Dorsolateral prefrontal cortex (tissue), 122 donors: ENCODE measurements at places on chromosomes 7 and 10. TPM values are rescaled to one million over a fixed set of nuclear protein-coding genes. Genes with fewer than 3 reads are reported as not detected.

DNA sequence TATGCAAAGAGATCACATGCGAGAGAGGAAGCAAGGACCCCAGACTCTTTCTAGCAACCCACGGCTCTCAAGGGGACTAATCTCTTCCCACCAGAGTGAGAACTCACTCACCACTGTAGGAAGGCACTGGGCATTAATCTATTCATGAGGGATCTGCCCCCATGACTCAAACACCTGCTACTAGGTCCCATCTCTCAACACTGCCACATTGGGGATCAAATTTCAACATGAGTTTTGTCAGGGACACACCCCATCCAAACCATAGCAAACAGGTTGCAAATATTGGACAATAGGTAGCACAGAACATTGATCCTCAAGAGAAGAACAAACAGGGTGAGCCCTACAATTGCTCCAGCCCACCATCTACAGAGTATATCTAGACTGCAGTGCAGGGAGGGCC lies 740.6 kb downstream of the LRMDA start:
- no peak for DNase-seq

DNA sequence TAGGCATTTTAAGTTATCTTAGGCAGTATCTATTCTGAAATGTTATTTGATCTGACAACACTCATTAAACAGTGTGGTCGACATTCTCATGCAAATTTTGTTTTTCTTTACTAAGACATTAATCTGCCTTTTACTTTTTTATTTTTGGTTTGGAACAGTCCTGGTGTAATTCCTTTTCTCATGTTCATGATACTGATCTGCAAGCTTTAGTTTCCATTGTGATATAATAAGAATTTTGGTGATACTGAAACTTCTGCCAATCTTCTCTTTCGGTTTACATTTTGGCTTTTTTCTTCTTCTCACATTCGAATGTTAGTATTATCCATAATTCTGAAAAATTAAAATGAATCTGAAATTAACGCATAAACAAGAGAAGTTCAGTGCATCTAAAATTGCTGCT lies 281.9 kb upstream of the MTPN start:
- DNase-seq: no peak

DNA sequence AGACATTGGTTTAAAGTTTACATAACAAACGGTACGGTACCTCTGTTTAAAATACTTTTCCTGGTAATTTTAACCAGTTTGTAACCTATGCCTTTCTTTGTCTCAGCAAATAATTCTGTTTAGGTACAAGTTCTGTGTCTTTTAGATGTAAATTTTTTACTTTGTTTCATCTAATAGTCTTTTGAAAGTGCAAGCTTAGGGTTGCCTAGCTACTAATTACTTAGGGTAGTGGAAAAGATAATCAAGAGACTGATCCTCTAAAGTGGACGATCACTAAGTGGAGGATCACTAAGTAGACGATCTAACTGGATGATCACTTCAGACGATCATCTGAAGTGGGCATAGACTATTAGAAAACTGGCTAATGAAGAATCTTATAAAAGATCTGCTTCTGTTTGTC lies 16.1 kb upstream of the FKBP9 start:
- no peak for DNase-seq

- DNase-seq: no peak
Measured at GRCh38 chr10:81784111-81784597, 90.8 kb upstream of the NRG3 start.

DNA sequence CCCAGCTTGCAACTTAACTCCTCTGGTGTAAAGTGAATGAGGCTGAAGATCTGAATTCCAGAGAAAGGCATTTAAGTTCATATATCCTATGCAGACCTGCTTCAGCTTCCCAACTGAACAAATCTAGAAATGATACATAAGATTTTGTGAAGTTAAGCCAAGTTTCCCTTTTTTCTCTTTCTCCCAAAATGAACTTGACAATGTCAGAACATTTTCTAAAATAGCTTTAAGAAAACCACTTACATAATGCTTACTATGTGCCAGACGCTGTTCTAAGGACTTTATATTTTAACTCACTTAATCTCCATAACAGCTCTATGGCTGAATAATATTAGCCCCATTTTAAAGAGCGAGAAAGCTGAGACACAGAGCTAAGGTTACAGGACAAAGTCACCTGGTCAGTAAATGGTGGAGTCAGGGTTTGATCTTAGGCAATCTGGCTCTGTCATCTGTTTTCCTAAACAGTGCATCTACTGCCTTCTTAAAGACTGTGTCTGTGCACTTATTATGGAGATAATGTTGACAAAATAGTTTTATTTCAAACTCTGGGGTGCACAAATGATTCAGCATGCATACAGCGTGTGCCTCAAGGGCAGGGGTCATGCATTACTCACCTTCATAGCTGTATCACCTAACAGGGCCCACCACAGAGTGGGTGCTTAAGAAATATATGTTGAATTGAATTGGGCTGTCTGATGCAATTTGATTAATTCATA lies 66.8 kb downstream of the RHOBTB1 start:
- no peak for DNase-seq

- DNase-seq: no peak
Measured at GRCh38 chr7:84912993-84913635, 273.7 kb downstream of the SEMA3D start.

- no peak for DNase-seq
Measured at GRCh38 chr10:30600005-30600404, 29.5 kb downstream of the LYZL2 start.

DNA sequence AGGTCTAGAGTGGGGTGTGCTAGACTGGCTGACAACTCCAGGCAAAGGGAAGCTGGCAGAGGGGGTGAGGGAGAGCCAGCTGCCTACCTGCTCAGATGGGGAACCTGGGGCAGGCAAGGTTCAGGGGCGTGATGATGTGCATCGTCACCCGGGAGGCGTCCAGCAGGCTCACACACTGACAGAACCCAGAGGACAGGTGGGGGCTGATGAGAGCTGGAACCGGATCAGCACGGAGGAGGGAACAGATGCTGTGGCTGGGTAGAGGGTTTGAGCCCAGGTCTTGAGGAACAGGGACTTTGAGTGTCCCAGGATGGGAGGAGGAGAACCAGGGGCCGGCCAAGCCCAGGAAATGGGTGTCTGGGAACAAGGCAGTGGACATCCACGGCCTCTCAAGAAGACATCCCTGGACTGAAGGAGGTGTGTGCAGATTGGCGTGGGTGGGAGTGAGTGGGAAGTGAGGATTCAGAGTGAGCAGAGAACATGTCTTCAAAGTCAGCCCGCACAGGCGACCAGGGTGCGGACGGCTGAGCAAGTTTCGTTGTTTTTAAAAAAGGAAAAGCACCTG lies 3.9 kb downstream of the RASGEF1A start:
- DNase-seq: peak; percentile 44

DNA sequence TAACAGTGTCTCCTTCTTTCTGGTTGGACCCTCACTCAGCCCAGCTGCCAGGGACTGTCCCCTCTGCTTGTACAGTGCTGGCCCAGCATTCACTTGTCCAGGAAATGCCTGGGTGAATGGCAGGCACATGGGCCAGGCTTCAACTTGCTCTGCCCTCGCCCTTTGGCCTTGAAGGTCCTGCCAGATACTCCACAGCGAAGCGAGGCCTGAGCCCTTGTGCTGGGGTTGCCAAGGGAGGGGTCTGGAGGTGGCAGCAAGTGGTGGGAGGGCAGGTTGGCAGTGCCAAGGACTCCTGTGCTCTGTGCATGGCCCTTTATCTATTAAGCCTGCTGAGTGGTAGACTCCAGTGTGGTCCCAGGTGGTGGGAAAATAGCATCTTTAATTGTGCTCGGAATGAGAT lies 75.7 kb downstream of the CDH23 start:
- no peak for DNase-seq

DNA sequence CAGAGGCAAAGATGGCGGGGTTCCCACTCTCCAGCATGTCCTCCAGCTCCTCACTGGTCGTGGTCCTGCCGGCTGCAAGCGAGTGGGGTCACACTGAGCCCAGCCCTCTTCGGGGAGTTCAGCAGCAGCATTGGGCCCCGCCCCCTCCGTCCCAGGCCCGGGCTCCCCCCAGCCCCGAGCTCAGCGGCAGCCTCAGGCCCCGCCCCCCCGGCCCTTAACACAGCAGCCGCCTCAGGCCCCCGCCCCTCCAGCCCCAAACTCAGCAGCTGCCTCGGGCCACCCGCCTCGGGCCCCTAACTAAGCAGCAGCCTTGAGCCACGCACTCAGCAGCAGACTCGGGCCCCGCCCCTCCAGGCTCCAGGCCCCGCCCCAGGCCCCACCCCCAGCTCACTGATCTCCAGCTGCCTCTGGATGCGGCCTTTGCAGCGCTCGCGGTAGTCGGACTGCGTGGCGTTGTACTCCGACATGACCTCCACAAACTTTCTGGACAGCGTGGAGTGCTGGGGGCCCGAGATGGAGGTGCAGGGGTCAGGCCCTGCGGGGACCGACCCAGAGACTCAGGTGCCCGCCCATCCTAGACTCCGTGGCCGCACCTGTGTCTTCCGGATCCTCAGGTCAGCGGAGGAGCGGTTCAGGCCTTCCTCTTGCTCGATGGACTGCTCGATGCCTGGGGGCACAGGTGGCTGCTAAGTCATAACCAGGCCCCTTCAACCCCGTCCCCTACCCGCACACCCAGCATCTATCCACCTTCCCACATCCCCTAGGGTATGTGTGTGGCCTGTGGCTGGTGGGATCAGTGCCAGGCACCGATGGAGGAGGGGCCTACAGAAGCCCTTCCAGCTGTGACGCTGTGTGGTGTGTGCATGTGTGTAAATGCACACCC lies 15.5 kb downstream of the STX1A start:
- DNase-seq: no peak

- DNase-seq: no peak
Measured at GRCh38 chr7:15586266-15586665, 24.5 kb upstream of the AGMO start.

GRCh38 chr10:128058750-128059134 lies 67.5 kb downstream of the MKI67 start:
- DNase-seq: no peak

- DNase-seq: no peak
Measured at GRCh38 chr7:138903186-138903820, 77.9 kb downstream of the KIAA1549 start.

GRCh38 chr10:18100669-18101068 lies 39.6 kb upstream of the CACNB2 start:
- DNase-seq: no peak

- DNase-seq: peak; percentile 19
Measured at GRCh38 chr10:132964231-132964630, 21.9 kb upstream of the CFAP46 start.

GRCh38 chr10:125043841-125044658 lies 102.1 kb downstream of the ZRANB1 start:
- DNase-seq: no peak

The ST8SIA6 gene
- 2.2 TPM for total RNA-seq

The FAM25C gene
- not detected for total RNA-seq

The GBX1 gene
- not detected for total RNA-seq

The SORCS1 gene
- 36.4 TPM for total RNA-seq

The NPC1L1 gene
- total RNA-seq: 0.08 TPM

The C10orf143 gene
- total RNA-seq: 6.1 TPM
